Endothelial cell (in vitro differentiated cells): ENCODE measurements at places on chromosomes 12 and 14. TPM values are rescaled to one million over a fixed set of nuclear protein-coding genes. Genes with fewer than 3 reads are reported as not detected.

DNA sequence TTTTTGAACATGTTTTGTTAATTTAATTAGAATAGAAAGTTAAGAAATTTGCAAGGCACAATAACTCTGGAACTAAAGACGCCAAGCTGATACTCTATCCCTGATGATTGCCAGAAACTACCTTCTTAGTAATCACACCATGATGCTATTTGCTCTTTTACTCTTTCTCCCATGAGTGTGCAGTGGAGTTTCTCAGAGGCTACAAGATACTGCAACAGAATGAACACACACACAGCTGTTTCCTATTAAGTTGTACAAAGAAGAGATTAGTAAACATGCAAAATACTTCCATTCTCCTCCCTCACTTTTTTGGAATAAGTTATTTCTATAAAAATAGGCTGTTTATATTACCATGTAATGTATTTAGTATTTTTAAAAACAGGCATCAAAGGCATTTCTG, 1367.5 kb downstream of the AACS start:
- no peak for DNase-seq

DNA sequence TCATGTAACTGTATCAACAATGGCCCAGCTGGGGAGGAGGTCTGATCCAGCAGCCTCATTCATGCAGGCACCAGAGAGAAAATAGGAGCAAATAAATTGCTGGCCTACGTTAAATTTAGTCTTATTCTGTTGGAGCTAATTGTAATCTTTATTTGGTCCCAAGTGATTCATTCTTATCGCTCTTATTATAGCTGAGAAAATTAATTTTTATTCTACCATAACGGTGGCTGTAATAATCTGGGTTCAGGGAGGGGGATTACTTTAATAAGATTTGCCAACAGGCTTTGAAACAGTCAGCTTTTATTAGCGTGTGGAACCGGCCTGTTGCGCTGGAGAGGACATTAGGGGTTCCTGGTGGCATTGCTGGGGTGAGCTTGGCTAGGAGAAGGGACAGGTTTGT, 254.9 kb downstream of the AACS start:
- DNase-seq: no peak

HPD gene
- not detected for total RNA-seq

ENO2 gene
- 5.3 TPM for total RNA-seq

GNG2 gene
- 80.8 TPM for total RNA-seq

DNA sequence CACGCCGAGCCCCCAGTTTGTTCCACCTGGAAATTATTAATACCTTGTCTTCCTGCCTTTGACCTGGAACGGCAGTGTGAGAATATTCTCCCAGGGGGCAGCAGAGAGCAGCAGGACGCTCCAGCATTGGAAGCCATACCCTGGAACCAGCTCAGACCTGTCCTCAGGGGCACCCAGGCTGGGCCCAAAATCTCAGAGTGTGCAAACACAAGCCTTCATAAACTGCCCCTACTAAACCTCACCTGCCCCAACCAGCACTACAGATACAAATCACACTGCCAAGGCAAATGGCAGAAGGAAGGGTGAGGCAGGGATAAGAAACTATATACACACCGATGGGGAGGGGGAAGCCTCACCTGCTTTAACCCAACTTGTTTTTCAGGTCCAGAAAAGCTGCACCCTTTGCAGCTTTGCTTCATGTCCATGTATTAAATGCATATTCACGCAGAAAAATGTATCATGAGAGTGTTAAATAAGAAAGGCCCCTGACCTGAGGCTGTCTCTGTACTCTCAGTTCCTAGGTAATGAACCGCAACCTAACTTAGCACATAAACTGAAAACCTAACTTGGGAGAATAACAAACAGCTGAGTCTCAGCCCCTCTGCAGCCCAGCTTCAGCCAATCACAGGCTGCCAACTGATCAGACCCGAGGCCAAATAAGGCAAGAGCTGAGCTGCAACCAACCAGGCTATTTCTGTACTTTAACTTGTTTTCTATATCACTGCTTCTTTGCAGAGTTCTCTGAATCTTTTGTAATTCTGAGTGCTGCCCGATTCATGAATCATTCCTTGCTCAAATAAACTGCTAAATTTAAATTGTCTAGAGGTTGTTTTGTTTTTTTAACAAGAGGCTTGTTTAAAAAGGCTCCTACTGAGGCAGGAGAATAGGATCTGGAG, 130.1 kb downstream of the SPTSSA start:
- DNase-seq: peak; percentile 67

DNA sequence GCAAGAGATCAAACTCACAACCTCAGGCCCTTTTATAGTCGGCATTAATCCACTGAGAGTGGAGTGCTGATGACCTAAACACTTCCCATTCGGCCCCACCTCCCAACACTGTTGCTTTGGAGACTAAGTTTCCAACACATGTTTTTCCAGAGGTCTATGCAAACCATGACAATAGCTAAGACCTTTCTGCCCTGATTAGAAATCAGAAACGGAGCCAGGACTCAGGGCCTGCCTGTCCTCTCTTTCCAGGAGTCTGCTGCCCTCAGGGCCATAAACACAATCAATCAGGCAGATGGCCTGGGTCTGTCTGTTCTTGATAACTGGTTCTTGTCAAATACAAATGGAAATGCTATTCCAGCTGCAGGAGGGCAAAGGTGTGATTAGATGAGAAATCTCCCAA, 97.2 kb upstream of the PSMC1 start:
- no peak for DNase-seq

ESRRB gene
- 0.08 TPM for total RNA-seq

DNA sequence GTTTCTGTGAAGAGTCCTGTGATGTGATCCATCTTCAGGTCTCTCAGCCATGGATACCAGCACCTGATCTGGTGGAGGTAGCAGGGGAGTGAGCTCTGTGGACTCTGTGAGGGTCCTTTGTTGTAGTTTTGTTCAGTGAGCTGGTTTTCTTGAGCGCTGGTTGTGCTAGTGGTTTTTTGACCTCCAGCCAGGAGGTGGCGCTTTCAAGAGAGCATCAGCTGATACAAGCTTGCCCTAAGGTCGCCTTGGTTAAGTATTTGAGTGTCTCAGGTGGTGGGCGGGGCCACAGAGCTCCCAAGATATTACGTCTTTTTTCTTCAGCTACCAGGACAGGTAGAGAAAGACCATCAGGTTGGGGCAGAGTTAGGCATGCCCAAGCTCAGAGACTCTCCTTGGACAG, 139.7 kb downstream of the TTLL5 start:
- DNase-seq: no peak

DBX2 gene
- total RNA-seq: not detected

- no peak for DNase-seq
Measured at GRCh38 chr14:70683983-70684382, 42.3 kb downstream of the TTC9 start.
